Stimulated activated CD4-positive, alpha-beta T cell treated with anti-CD3 and anti-CD28 coated beads, Interleukin-15, amount 100 ng/mL, for 1 hour (primary cell): ENCODE measurements at places on chromosomes 4 and X.

- no peak for DNase-seq
These were observed 128.0 kb upstream of the VEGFC start for GRCh38 chr4:176920694-176921093.

- DNase-seq, result no peak
These were observed 552.6 kb downstream of the GBA3 start for GRCh38 chr4:23245203-23245832.

- DNase-seq, result no peak
These were observed 623.4 kb downstream of the SPRY1 start for GRCh38 chr4:124019749-124020549.

DNA sequence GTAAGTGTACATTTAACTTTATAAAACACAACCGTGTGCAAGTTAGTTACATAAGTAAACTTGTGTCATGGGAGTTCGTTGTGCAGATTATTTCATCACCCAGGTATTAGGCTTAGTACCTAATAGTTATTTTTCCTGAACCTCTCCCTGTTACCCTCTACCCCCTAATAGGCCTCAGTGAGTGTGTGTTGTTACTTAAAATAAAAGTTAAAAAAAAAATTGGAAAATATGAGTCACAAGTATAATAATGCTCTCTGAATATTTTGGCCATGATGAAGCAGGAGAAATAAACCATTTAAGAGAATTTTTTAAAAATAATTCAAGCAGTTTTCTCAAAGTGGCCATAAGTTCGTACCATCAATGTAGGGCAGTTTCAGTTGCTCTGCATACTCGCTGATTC, 105.1 kb upstream of the GRID2 start:
- no peak for DNase-seq

DNA sequence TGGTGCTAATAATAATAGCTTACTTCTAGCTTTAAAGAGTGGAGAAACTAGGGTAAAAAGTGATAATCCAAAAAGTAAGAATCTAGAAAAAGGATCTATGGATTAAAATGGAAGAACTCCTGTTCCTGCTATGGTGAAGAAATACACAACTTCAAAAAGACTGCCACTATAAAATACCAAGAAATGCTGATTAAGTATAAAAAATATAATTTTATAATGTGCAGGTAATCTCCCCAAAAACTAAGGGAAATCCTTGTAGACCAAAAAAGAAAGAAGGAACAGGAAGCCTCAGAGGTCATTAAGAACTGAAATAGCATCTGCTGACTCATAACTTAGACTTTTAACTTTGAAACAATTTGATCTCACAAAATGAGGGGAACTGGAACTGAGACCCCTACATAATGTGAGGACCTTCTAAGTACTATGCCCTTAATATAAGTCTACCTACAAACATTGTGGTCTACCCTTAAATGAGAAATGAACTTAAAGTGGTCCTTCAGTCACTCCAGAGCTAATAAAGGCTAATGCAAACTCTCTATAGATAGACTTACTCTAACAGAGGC, 50.6 kb upstream of the SRPX start:
- no peak for DNase-seq

GRCh38 chrX:68440442-68440841, 7.1 kb upstream of the OPHN1 start:
- DNase-seq, result no peak

DNA sequence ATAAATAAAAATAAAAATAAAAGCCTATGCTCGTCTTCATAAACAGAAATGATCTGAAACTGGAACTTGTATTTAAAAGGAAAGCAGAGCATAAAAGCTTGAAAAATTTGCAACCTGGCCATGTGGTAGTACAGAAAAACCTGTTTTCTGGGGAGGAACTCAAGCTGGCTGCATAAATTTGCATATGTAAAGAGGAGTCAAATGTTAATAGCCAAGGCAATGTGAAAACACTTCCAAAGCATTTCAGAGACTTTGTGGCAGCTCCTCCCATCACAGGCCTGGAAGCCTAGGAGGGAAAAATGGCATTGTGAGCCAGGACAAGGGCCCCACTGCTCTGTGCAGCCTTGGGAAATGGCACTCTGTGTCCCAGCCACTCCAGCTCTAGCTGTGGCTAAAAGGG, 727.9 kb upstream of the DIAPH2 start:
- no peak for DNase-seq

DNA sequence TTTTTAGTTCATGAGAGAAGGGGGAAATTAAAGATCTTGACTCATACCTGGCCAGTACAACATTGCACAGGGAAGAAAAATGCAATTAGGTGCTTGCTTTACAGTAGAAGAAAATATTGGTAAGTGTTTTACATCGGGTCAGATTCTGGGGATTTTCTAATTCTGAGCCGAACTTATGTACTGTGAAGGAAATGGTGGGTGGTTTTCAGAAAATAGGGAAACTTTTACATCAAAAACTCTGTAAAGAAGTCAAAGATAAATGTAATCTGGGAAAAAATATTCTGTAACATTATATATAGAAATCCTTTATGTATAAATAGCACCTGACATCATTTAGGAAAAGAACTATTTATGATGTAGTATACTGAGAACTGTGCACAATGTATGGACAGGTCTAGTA, 75.4 kb downstream of the KDM6A start:
- DNase-seq, result no peak

- no peak for DNase-seq
These were observed 2236.0 kb upstream of the AGA start for GRCh38 chr4:179678093-179678814.

- no peak for DNase-seq
These were observed 3.8 kb downstream of the SGMS2 start for GRCh38 chr4:107828315-107829090.

GRCh38 chr4:183082053-183082452, 17.0 kb upstream of the WWC2 start:
- DNase-seq, result no peak

DNA sequence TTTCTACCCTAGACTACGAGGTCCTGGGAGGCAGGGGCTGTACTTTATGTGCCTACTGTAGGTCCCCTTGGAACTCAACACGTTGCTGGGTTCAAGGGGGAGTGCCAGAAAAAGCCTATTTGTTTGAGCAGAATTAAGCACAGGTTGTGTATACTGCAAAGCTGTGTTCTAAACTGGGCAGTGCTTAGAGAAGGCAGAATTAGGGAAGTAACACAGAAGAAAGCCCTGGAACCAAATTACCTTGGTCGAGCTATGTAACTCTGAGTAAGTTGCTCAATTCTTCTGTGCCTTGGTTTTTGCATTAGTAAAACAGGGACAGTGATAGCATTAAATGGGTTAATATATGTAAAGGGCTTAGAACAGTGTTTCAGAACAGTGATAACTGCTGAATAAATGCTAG, 245.0 kb upstream of the SFRP2 start:
- no peak for DNase-seq

DNA sequence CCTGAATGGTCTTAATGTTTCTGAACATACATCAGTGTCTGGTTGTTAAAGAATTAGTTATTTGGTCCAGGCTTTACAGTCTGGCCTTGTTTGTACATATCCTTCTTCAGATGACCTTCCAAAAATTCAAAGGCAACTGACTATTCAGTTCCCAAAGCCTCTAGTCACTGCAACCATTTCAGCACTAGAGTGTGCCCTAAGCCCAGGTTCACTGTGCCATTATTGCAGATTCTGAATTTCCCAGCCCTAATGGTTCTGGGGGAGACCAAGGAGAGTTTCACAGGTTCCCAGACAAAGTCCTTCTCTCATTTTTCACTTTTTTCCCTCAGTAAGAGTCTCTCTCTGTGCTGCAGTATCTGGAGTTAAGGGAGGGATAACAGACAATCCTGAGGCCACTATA, 235.8 kb downstream of the TRAM1L1 start:
- no peak for DNase-seq

- no peak for DNase-seq
These were observed 30.5 kb upstream of the ACSL1 start for GRCh38 chr4:184856277-184856609.

- no peak for DNase-seq
These were observed 147.5 kb downstream of the FBXO8 start for GRCh38 chr4:174135936-174136406.

DNA sequence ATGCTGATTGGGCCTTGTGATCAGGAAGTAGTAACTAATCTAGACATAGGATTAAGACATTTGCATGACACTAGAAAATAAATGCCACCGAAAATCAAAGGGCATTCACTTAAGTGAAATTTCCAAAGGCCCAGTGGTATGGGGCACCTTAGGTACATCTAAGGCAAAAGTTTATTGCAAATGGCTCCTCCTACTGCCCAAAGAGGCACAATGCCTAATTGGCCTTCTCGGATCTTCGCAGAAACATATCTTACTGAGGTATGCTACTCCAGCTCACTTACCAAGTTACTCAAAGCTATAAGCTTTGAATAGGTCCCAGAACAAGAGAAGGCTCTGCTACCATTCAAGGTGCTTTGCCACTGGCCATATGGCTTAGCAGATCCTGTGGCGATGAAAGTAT, 174.8 kb upstream of the CXCL13 start:
- no peak for DNase-seq
